ENCODE measurements at places on chromosomes 7 and 10.

DNA sequence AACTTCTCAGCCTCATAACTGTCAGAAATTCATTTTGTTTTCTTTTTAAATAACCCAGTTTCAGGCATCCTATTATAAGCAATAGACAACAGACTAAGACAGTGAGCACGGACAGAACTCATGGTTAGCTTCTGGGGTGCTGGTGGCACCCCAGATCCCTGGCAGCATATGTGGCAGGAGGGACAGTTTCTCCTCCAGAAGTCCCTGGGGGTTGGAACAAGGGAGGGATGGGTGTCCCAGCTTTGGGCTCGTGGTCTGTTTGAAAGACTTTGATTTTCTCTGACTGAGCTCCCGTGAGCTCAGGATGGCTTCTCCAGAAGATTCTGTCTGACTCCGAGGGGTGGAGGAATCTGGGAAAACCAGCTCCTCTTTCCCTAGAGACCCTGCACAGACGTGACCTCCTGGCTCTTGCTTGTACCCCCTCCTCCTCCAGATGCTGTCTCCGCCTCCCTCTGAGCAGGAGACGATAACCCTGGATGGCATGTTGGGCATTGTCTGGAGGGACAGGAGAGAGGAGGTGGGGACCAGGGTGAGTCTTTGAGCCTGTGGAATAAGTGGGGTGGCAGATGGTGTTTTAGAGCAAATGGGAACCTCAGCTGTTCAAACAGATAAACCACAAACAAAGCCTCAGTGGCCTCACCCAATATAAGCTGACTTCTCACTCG lies 421.1 kb downstream of the GLRX3 start:
- no peak for DNase-seq

DNA sequence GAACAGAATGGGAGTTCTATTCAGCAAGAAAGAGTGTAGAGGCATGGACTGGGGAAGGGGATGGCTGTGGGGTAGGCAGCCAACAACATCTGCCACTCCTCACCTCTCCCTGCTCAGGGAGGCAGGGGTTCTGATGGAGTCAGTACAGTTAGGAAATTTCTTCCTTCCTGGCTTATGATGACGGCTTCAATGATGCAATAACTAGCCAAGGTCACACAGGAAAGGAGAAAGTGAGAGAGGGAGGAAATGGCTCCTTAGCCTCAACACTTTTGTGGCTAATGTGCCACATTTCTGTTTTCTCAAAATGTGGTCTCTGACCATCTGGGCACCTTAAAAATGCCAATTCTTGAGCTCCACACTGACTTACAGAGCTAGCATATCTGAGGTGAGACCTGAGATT lies 79.3 kb upstream of the PDZD8 start:
- DNase-seq: peak; percentile 82

DNA sequence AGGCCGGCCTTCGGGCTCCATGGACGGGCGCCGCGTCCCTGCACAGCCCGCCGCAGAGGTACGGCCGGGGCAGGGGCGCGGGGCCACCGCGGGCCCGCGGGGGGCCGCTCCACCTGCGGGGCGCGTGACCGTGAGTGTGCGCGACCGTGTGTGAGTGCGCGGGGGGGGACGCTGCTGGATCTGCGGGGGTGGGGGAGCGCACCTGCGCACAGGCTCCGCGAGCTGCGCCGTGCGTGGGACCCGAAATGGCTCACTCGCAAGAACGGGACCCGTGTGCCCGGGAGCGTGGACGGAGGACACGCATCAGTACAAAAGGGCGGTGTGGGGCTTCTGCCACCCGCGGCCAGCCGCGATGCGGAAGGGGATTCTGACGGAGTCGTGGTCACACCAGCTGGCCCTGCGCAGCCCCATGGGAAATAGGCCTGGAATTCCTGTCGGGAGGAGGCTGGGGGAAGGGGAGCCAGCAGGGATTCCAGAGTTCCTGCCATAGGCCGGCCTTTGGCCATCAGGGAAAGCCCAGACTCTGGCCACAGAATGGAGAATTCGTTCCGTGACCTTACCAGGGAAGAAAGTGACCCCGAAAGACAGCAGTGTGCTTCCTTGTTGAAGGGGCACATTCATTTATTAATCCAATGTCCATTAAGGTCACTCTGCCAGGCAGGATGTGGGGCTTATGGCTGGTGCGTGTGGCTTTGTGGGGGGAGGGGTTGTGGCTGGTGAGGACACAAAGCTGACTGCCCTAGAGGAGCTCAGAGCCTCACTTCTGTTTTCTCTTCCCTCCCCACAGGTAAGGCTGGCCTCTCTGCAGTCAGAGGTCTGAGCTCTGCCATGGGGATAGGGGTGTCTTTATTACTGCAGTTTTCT lies 494 bp downstream of the REPIN1 start:
- DNase-seq: peak; percentile 67

DNA sequence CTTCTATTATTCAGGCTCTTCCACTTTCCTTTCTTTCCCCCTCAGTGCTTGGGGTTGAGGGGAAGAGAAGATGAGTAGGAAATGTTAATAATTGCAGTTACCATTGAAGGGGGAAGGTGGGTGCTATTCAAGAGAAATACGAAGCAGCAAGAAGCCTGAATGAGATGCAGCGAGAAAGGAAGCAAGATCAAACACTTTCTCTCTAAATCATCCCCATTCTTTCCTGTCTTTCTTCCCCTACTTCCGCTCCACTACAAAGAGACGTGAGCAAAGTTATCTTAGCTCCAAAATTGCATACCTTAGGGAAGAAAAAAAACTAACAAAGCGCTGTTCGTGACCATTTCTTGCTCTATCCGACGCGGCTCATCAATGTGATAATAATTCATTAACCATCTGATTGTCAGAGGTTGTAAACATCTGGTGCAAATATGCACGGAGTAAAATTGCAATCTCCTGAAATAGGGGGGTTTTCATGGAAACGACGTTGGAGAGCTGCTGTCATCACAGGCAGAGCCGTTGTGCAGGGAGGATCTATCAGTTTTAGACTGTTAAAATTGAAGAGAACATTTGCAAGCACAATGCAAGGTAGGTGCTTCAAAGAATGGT lies 15.2 kb upstream of the PARD3 start:
- no peak for DNase-seq

DNA sequence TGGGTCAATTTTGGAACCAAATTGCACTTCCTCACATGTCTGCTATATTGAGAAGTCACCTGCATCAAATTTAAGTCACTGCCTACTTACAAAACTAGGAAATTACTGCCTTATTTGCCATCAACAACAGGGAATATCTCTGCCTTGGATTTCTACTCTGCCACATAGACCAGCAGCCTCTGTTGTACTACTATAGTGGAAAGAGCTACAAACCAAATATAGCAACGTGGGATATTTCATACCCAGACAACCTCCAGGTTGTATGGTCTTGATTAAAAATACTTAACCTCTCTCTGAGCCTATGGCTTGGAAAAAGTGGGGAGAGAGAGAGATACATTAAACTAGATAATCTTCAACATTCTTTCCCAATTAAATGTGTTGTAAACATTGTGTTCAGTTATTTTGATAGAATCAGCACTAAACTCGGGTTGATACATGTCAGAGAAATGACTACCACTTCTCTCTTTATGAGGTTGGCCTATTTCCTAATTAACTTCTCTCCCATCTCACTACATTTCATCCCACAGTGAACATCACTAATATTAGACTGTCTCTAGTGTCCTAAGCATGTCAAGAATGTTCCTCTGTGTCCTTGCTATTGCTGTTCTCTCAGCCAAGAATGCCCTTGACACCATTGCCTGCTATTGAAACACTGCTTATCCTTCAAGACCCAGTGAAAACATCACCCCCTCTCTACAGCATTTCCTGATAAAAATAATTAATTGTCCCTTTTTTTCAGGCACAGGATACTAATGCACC lies 421.2 kb downstream of the IPMK start:
- DNase-seq: no peak
